Stimulated activated naive CD4-positive, alpha-beta T cell treated with Interleukin-2 at 50 U/mL for 16 hours (primary cell): ENCODE measurements at places on chromosomes 7 and 10.

- DNase-seq, result no peak
Observed at GRCh38 chr7:33563651-33564050, 341.7 kb upstream of the BMPER start.

GRCh38 chr10:31782701-31783100, 145.9 kb downstream of the ARHGAP12 start:
- DNase-seq, result no peak

GRCh38 chr10:70662362-70663220, 9.7 kb upstream of the ADAMTS14 start:
- no peak for DNase-seq

GRCh38 chr10:87865241-87865881, 1.9 kb downstream of the PTEN start:
- no peak for DNase-seq

GRCh38 chr7:14639329-14639728, 263.2 kb downstream of the DGKB start:
- DNase-seq, result no peak

DNA sequence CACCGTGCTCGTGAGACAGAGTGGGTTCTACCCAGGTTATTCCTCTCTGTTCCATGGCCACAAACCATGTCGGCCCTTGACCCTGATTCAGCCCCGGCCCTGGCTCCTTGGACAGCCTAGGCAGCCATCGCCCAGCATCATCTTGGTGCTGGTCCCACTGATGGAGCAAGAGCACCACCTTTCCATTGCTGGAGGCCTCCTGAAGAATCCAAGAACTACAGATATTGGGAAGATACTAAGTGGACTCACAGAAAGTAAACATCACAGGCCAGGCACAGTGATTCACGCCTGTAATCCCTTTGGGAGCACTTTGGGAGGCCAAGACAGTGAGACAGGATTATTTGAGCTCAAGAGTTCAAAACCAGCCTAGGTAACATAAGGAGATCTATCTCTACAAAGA, 125.1 kb downstream of the NT5C2 start:
- DNase-seq, result no peak

GRCh38 chr10:104268713-104269645, at the start of gene GSTO2:
TSS of gene GSTO2 (plus strand) at chr10:104269184. CDS start at chr10:104274916, 5,732 bp downstream.
- DNase-seq, result peak; percentile 99
